ENCODE measurements at places on chromosomes 3 and 15. TPM values are rescaled to one million over a fixed set of nuclear protein-coding genes. Genes with fewer than 3 reads are reported as not detected.

DNA sequence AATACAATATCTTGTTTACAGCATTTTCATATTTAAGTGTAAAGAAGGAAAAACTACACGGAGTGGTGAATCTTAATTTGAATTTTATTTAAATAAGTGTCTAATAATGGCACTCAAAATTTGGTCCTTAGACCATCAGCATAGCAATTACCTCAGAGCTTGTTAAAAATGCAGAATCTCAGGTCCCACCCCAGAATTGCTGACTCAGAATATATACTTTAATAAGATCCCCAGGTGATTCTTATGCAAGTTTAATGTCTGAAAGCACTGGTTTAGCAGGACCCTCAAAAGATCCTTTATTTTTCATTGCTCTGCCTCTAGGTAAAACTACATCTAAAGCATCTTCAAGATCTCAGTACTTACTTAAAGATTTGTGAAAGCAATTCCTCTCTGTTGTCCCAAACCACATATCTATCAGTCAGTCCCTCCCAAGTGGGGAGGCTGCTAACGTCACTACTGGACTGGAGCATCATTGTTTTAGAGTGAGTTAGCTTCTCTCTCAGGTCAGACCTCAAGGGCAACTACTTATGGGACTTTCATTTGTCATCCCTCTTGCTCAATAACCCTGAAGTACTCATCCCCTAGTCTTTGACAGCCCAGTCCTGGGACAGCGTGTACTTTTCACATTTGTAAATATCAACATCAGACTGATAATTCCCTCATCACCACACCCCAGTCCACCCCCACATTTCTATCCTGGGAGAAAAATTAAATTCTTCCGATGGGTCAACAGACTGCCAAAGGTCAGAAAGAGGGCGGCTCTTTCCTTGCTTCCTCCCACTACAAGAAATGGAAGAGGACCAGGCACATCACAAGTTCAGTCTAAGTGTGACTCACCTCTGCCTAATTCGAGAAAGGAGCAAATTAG, 76.7 kb downstream of the CBLB start:
- peak; percentile 83 for DNase-seq

DNA sequence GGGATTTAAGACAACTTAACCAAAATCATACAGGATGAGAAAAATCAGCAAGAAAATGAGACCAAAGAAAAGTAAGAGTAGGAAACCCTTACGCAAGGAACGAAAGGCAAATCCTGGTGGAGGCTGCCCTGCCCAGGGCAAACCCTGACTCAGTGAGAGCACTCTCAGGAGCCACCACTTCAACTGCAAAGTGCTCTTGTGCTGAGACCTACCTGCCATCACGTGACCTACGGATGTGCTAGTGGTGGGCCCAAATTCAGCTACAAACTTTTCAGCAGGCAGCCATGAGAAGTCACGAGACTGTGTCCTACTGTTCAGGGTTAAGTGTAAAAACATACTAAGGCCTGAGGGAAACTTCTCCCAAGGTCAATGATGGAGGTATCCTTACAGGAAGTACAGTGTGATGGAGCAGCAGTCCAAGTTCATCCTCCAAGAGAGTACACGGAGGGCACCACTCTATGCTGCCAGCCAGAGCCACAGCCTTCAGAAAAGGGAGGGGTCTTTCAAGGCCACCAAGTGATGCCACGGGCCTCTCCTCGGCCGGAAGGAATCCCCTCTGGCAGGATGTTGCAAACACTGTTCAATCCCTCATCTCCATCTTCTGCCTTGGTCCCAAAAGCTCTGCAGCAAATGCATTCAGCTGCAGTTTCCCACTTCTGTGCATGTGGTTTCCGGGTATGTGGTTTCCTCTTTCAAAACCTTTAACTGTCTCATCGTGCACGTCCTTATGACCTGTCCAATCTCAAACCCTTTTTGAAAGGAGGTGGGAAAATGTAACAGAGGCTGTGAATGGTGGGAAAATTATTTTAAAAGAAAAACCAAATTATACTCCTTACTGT, 9.5 kb downstream of the CHSY1 start:
- DNase-seq = no peak

DNA sequence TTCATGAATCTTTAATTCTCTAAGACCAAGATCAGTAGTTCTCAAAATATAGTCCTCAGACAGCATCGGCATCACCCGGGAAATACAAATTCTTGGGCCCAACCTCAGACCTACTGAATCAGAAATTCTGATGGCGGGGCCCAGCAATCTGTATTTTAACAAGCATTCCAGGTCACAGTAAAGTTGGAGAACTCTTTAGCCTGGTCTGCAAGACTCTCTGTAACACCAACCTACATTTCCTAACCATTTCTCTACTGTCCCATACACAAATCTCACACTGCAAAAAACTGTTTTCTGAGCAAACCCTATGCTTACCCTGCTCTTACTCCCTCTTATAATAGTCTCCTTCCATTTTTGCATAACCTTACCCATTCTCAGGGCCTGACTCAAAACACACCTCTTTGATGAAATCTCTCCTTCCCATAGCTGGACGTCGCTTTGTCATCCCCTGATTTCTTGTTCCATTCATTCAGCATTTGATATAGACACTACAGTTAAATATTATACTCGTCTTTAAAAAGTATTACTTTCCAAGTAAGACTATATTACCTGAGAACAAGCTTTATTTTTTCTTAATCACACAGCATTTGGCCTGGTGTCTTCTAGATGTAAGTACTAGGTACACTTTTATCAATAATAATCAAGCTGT, 83.3 kb upstream of the MYO5C start:
- no peak for DNase-seq

- no peak for DNase-seq
Measured at GRCh38 chr15:68430471-68431036, 1.4 kb downstream of the ITGA11 start.

DNA sequence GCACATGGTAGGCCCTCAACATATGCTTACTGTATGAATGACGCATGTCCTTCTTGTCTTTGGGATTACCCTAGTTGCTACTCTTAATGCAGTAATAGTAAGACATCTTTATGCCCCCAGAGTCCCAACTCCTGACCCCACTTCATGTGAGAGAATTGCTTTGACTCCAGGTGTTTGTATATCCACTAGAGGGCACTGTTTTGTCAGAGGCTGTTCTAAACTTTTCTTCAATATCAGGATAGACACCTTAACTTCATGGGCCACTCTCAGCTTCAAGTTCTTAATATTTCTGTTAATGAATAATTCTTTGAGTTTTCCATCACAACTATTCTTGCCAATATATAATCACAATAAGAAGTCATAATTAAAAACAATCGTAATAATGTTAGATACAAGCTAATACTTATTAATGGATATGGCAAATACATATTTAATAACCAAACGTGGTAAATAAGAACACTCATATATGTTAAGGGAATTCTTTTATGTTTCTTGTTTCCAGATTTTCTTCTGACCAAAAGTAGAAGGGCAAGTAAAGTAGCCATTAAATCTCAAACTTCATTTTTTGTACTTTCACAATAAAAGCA, 337.2 kb upstream of the DNAJC19 start:
- DNase-seq = no peak

GRCh38 chr15:71043373-71043772, 71.9 kb upstream of the THSD4 start:
- no peak for DNase-seq

- DNase-seq = peak; percentile 62
Measured at GRCh38 chr3:21705769-21706168, 45.2 kb downstream of the ZNF385D start.

DNA sequence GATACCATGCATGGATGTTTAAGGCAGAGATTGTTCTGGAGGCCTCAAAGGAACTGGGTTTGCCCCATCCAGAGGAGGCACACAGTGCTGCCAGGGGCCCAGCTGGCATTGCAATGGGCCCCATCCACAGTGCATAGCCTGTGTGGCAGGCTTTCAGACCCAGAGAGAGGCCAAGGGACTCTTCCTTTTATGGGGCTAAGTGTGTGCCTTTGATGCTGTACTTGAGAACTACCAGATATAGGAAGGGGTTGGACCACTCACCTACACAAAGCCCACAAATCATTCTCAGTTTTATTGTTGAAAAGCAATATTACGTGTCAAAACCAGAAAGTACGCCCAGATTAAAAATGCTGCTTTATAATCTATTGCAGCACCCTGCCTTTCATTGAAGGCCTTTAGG, 134.9 kb downstream of the EPHB1 start:
- DNase-seq = no peak

DNA sequence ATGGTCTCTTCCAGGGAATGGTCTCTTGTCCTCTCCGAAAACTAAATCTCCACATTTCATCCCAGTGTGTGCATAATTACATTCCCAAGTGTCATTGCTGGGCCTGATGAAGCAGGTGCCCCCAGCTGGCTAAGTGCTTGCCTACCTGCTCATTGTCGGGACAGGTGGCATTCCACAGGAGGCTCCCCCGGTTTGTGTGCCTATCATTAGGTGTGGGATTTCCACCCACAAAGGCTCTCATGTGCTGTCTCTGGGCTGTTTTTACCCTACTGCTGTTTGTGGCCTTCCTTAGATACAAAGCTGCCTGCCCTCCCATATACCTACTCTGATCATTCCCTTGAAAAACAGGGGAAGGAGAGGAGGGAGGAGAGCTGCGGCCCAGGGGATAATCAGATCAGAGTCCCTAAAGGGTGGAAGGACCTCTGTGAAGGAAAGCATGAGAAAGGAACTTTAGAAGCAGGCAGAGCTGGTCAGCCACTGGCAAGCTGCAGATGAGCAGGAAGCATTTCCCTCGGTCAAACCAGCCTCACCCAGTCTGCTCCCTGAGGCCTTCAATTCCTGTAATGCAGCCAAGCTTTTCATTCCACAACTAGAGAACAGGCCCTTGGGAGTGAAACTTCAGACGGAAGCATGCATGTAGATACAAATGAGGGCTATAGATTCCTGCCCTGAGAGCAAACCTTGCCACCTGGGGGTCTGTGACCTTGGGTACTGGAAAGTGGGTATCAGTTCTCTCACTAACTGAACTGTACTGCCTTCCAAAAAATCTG, 60.7 kb upstream of the HEG1 start:
- no peak for DNase-seq

DNA sequence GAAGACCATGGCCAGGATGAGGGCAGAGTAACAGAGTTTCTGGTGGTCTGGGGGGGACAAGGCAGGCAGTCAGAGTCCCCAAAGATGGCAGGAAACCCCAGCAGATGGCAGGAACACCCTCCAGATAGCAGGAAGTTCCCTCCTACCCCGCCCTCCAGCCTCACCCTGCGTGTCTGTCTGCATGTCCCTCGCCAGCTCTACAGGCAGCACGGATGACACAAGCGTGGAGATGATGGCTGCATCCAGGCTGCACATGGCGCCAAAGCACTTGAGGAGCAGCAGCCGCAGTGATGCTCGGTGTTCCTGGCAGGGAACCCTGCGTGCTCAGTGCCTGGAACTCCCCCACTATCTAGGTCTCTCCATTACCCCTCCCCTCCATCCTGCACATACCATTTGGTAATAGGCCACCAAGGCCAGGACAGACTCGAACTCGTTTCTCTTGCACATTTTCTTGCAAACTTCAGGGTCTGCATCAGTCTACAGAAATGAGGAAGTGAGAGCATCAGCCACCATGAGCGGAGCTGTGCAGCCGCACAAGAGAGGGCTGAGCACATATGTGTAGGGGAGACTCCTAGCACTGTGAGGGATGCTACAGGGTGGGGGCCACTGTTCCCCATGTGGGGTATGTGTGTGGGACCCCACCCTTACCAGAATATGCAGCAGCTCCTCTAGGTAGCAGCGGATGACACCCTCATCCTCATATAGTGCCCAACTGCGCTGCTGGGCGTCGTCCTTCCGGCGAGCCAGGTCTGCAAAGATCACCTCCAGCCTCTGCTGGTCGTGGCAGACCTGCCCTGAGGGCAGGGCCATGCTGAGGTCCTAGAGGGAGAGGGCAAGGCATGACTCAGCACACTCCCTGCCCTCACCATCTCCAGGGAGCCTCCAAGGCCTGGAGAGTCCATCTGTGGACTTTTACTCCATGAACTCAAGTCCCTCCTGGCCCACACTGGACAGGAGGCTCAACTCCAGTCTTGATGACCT, 6.0 kb downstream of the NCKIPSD start:
- DNase-seq = no peak

DNA sequence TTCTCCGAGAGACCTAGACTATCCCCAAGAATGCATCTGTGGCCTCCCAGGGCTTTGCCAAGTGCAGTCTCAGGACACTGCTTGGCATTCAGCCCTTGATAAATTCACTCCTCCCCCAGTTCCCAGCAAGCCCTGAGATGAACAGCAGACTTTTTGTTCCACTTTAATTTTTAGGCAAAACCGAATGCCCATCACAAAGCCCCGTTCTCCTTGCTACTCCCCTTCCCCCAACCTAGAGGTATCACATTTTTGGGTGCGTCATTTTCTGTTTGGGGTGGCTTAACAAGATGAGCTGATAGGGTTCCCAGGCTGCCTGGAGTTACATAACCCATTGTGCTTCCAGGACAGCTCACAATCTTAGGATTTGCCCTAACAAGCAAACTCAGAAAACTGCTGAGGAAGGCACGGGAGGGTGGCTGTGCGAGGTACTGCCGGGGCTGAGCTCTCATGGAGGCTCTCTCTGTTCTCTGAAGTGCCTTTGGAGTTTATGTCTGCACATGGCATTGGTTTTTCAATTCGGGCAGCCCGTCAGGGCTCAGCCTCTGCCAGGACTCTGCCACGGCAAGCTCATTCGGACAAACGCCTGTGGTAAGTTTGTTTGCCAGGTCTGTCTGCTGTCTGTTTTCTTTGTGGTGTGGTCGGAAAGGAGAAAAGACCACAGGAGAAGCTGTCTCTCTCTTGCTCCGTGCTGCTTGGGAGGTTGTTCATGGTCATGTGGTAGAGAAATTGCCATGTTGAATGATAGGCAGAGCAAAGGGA, at the start of gene TRAK1:
Gene TRAK1 (plus strand): TSS at position 385 of the 759 bp plus-strand sequence. CDS start 113 bp downstream, at position 498.
- DNase-seq = no peak

GRCh38 chr3:182268711-182269110, 524.6 kb upstream of the ATP11B start:
- no peak for DNase-seq

- no peak for DNase-seq
Measured at GRCh38 chr15:36961956-36962355, 138.4 kb downstream of the MEIS2 start.

GRCh38 chr15:70154718-70155347, 57.1 kb upstream of the TLE3 start:
- DNase-seq = no peak

DNA sequence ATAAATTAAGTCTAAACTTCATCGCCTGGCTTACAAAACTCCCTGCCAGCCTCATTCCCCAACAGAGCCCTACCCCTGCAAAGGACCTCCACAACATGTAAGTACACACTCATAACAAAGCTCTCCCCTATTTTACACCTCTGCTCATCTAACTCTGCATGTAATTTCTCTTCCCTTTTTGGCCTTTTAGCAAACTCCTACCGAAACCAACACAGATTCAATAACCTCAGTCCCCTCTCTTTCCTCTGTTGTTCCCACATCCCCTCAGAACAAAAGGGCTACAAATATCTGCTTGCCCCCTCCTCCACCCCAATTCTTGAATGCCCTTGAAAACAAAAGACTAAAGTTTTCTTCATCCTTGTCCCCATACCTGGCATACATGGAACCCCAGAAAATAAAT, 662 bp downstream of the UBL7 start:
- DNase-seq = no peak

GRCh38 chr15:38255690-38256089, 3.1 kb downstream of the SPRED1 start:
- DNase-seq = no peak

GRCh38 chr3:159252772-159253384, 451.0 kb downstream of the MFSD1 start:
- DNase-seq = no peak

The TNNC1 gene
- polyA plus RNA-seq = 4,153 TPM

The SLTM gene
- 35.5 TPM for polyA plus RNA-seq

The CCDC33 gene
- polyA plus RNA-seq = not detected

The IGDCC3 gene
- polyA plus RNA-seq = not detected

The SCN11A gene
- polyA plus RNA-seq = 0.04 TPM

The SLC28A1 gene
- polyA plus RNA-seq = 0.13 TPM

The SLC15A2 gene
- 0.30 TPM for polyA plus RNA-seq

The C3orf52 gene
- 5.9 TPM for polyA plus RNA-seq

The IL17RD gene
- polyA plus RNA-seq = 0.33 TPM
